Fibroblast of lung (primary cell): ENCODE measurements at places on chromosomes 2 and 18. TPM values are rescaled to one million over a fixed set of nuclear protein-coding genes. Genes with fewer than 3 reads are reported as not detected.

DNAJC5G gene
- not detected in 2 replicates for total RNA-seq

COLEC12 gene
- total RNA-seq, result 24.8 and 60.6 TPM in 2 replicates

HOXD11 gene
- not detected in 2 replicates for total RNA-seq

FRZB gene
- 2.0 and 5.6 TPM in 2 replicates for total RNA-seq

ARHGAP28 gene
- total RNA-seq, result 27.2 and 35.0 TPM in 2 replicates

PTPN2 gene
- 23.6 and 24.1 TPM in 2 replicates for total RNA-seq

ADGRF3 gene
- under 0.01 TPM in 1 of 2 replicates, not detected in the other for total RNA-seq

KLHL14 gene
- total RNA-seq, result not detected in 2 replicates

R3HDM1 gene
- total RNA-seq, result 5.4 and 12.4 TPM in 2 replicates

ICOS gene
- not detected in 2 replicates for total RNA-seq

KIF5C gene
- total RNA-seq, result 0.17 and 0.51 TPM in 2 replicates

BMP10 gene
- total RNA-seq, result not detected in 2 replicates

CHRNA1 gene
- 0.33 TPM in 1 of 2 replicates, not detected in the other for total RNA-seq

FNDC4 gene
- total RNA-seq, result 12.8 and 18.3 TPM in 2 replicates

CIB4 gene
- not detected in 2 replicates for total RNA-seq

ZNF396 gene
- 2.8 and 5.0 TPM in 2 replicates for total RNA-seq
